Naive thymus-derived CD4-positive, alpha-beta T cell (primary cell): ENCODE measurements at places on chromosomes 2 and 18.

GRCh38 chr2:20621366-20622295 is 29.3 kb downstream of the HS1BP3 start:
- no peak for DNase-seq

- no peak for DNase-seq
Observed at GRCh38 chr2:119026890-119027289, 84.9 kb downstream of the MARCO start.

GRCh38 chr2:112255875-112256274 is 1.0 kb upstream of the ZC3H8 start:
- no peak for DNase-seq

GRCh38 chr2:156322686-156323231 is 9.8 kb downstream of the NR4A2 start:
- DNase-seq, result no peak

DNA sequence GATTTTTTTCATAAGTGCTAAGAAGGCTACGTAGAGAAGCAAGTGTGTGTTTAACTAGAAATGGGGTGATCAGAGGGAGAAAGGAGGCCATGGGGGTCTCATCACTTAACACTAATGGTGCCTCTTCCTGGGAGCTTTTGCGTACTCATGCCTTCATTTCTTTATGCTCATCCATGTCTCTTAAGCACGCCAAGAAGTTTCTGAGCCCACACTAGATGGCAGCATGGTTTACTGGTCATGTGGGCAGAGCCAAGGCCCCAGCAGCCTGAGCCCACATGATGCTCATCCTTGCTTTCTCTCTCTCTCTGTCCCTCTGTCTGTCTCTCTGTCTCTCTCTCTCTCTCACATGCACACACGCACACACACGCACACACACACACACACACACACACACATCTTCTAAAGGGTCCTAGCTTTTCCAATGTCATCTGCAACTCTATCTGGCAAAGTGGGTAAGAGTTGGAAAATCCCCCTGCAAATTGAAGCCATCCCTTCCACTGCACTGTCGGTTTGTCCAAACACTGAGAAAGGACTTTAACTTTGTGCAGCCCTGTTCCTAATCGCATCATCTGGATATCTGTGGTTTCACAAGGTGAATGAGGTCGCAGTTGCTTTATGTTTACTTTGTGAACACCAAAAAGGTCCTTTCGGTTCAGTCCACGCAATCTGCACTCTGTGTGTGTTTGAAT is 137.1 kb upstream of the CCDC68 start:
- DNase-seq, result no peak

DNA sequence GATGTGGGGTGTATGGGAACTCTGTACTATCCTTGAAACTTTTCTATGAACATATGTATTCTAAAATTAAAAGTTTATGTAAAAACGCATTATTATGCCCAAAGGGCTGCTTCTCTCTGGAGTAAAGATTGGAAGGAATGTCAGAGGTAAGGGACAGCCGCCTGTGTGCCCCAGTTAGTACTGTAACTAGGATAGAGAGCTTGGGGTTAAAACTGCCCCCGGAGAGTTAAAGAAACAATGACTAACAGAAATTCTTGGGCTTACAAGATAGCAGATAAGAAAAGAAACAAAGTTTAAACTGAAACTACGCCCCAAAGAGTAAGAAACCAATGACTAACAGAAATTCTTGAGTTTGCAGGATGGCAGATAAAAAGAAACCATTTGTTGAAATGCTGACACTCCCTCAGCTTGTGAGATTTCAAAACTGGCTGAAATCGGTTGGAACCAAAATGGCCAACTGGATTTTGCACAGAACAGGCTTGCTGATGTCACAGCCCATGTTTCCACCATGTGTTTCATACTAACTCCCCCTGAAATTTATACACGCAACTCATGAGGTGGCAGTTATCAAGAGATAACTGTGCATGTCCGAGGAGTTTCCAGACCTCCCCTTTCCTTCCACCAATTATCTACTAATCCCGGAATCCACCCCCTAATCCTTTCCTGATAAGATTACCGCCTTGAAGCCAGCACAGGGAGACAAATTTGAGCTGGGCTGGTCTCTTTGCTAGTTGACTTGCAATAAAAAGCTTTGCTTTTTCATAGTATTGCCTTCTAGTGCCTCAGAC is 8.7 kb upstream of the TXNDC2 start:
- no peak for DNase-seq

GRCh38 chr2:128584296-128584890 is 265.7 kb upstream of the HS6ST1 start:
- DNase-seq, result no peak
